ENCODE measurements at places on chromosomes 12 and 14.

- no peak for ATAC-seq
Measured at GRCh38 chr12:22635812-22636211, 10.8 kb downstream of the ETNK1 start.

- no peak for ATAC-seq
Measured at GRCh38 chr14:51240804-51241380, 845 bp downstream of the TMX1 start.

DNA sequence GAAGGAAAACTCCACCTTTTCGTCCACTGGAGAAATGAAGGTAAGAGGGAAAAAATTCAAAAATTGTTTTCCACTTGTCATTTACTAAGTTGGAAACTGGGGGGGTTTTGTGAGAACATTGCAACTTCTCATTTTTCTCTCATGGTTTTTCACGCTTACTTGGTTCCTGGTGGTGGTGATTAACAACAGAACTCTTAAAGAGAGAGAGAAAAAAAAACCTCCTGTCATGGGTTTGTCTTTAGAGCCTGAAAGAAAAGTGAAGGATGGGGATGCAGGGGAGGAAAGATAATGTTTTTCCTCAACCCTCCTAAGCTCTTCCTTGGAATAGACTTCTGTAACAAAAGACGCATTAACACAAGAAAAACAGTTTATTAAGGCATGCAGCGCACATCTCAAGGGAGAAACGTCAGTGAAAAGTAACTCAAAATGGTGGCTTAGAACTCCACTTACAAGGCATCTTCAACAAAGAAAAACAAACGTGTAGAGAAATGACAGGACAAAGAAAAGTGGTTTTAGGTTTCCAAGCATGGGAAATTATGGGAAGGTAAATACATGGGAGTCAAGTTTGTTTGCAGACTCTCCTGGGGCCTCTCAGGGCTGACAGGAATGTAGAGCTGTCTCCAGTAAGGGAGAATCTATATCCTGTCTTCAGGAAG lies 81.9 kb upstream of the ATF7IP start:
- no peak for ATAC-seq

- ATAC-seq: no peak
Measured at GRCh38 chr12:131056626-131057025, 102.9 kb downstream of the ADGRD1 start.

- no peak for ATAC-seq
Measured at GRCh38 chr12:65885312-65885711, 61.0 kb downstream of the HMGA2 start.

- no peak for ATAC-seq
Measured at GRCh38 chr12:1666685-1667162, 24.1 kb upstream of the ADIPOR2 start.

GRCh38 chr14:76995279-76996035 lies 33.1 kb downstream of the IRF2BPL start:
- ATAC-seq: peak; percentile 66

GRCh38 chr14:33039311-33039710 lies 100.6 kb downstream of the NPAS3 start:
- ATAC-seq: no peak

DNA sequence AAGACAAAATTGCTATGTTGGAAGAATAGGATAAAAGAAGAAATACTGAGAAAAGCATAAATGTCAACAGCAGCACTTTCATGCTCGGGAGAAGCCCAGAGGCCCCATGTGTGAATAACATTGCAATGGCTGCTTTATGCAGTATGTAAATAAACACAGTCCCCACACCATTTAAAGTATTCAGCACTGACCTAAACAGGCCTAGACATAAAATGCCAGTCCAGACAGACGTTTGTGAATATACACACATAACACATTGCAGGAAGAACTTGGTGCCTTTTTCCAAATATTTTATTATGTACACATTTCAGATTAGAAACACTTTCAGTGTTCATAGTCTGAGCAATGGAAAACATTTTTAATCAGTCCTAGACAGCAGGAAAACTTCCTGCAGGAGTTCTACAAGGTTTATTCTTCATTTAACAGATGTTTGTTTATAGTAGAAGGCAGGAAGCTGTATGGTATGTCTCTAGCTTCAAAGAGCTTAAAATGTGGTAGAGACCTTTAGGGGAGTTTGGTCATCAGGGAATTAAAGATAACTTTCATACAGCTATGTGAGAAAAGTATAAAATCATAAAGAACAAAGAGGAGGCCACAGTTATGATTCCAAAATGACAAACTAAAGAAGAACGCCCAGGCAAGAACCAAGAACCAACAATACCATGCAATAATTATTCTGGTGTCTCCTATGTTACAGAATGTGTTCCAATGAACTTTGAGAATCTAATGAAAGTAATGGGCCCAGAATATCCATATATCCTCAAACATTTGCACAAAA lies 30.6 kb upstream of the SLC38A2 start:
- ATAC-seq: no peak

GRCh38 chr14:93171376-93171775 lies 13.3 kb downstream of the MOAP1 start:
- no peak for ATAC-seq

DNA sequence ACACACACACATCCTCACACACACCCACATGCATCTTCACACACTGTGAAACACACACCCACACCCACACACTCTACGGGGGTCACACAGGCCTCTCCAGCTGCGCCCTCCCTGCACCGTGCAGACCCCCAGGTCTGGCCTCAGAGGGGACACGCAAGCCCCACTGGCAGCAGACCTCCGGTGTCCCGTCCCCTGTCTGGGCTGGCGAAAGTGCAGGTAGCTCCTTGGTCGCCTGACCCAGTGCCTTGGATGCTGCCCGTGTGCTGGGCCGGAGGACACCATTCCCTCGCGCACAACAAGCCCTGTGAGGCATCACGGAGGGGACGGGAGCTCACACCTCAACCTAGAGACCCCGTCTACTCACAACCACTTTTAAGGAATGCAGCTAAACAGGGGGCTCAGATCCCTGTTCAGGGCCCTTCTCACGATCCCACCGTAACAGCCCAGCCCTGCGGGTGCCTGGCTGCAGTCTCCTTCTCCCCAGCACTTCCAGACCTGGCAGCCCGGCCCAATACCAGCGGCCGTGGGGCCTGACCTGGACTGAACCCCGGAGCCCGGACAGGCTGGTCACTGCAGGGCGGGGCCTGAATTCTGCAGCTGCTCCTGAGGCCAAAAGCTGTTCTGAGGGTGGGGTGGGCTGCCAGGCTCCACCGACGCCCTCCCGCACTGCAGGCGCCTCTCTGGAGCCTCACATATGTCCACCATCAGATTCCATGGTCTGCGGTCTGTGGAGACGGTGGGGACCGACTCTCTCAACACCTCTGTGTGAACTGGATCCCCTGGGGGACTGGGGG lies 42.1 kb upstream of the FZD10 start:
- no peak for ATAC-seq

DNA sequence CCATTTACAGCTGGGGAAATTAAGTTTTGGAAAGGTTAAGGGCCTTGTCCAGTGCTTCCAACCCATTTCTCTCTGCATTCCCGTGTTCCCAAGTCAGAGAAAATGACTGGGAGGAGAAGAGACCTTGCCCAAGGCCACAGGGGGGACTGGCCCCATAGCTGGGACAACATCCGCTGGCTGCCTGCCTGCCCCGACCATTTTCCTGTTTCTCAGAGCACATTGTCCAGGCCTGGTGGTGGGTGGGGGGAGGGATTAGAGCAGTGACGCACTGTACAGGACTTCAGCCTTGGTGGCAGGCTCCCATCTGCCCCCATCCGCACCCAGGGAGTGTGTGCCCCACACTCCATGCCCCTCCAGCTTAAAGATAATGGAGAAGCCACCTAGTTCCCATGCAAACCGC lies 27.7 kb downstream of the DIO3 start:
- no peak for ATAC-seq

DNA sequence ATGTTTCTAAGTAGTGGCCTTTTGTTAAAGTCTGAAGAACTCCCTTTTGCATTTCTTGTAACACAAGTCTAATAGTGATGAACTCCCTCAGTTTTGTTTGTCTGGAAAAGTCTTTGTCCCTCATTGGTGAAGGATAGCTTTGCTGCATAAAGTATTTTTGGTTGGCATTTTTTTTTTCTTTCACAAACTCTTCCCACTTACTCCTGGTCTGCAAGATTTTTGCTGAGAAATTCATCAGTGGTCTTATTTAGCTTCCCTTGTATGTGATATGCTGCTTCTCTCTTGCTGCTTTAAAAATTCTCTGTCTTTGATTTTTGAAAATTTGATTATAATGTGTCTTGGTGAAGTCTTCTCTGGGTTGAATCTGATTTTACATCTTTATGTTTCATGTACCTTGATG lies 22.7 kb downstream of the TRMT5 start:
- ATAC-seq: no peak

GRCh38 chr14:68364792-68365192 lies 428.1 kb downstream of the ZFP36L1 start:
- no peak for ATAC-seq

DNA sequence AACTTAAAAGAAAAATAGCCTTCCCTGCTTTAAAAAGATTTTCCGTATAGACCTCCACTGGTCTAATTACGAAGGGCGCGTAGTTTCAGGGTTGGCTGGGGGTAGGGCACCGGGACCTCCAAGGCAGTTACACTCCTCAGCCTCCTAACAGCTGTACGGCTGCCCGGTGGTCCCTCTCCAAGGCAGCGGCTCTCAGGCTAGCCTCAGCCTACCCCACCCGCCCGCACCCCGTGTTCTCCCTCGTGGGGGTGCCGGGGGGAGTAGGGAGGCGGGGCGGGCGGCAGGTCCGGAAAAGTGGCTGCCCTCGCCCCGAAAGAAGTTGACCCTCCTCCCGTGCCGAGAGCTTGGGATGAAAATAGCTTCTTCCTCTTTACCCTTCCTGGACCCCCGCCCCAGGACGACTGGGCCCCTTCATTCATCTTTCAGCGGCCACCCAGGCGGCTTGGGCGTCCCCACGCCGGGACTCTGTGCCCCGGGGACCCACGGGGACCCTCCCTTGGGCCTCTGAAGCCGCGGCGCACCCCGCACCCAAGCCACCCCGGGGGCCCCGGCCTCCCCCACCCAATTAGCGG lies 991 bp upstream of the RCOR1 start:
- ATAC-seq: no peak

- no peak for ATAC-seq
Measured at GRCh38 chr12:774051-774614, 21.8 kb downstream of the WNK1 start.

- no peak for ATAC-seq
Measured at GRCh38 chr12:66726556-66726955, 47.7 kb upstream of the GRIP1 start.

DNA sequence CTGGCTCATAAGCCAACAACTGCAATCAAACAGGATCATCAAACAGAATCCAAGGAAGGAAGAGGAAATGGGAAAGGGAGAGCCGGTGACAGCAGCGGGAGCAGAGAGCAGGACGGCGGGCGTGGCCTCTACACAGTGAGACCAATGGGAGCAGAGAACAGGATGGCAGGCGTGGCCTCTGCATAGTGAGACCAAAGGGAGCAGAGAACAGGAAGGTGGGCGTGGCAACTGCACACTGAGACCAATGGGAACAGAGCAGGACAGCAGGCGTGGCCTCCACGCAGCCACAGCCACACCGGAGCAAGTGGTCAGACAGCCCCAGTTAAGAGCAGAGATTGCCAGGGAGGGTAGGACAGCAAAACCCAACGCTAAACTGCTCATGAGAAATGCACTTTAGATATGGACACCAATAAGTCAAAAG lies 16.4 kb downstream of the LRCOL1 start:
- ATAC-seq: peak; percentile 88

DNA sequence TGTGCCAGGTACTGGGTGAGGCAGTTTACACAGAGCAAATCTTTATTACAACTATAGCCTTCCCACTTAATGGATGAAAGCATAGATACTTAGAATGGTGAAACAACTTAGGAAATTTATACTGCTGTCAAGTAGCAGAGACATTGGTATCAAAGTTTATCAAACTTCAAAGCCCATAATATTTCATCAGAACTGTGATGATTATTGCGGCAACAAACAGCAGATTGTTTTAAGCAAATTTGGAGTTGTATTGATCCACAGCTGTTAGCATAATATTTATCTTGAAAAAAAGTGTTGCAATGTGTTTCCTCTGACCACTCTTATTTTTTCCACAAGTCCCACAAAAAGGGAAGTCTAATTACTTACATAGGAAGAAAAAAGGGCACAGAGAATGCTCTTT lies 2.0 kb upstream of the SLCO1B3 start:
- ATAC-seq: no peak

GRCh38 chr14:66857867-66858266 lies 331.4 kb upstream of the GARIN2 start:
- ATAC-seq: no peak

GRCh38 chr14:103393676-103394626 lies 8.7 kb downstream of the MARK3 start:
- ATAC-seq: no peak

GRCh38 chr12:90061809-90062208 lies 353.2 kb upstream of the ATP2B1 start:
- ATAC-seq: no peak

DNA sequence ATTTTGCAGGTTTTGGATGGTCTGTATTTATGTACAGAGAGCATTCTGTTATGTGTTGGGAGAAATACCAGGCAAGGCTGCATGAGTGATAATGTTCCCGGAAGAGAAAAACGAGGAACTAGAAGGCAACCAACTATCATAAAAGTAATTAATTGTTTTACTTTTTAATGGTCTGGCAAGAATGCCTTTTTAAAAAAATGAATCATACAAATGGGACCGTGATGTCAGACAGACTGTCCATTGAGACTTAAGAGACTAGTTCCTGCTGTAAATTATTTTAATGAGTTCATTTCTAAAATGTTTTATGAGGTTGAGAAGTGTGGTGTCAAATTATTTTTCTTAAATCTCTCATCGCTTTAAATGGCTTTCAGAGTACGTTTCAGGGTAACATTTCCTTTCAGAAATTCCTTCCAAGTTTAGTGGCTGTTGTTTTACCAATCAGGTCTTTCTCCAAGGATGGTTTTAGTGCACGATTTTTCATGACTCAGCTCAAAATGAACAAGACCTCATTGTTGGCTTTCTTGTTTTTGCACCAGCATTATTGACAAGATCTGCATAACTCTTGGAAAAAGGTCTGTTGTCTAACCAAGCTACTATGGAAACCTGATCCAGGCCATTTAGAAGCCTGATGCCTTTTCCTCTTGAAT lies 86.1 kb upstream of the ARHGAP5 start:
- ATAC-seq: no peak

GRCh38 chr14:61419201-61419600 lies 97.8 kb downstream of the PRKCH start:
- no peak for ATAC-seq

DNA sequence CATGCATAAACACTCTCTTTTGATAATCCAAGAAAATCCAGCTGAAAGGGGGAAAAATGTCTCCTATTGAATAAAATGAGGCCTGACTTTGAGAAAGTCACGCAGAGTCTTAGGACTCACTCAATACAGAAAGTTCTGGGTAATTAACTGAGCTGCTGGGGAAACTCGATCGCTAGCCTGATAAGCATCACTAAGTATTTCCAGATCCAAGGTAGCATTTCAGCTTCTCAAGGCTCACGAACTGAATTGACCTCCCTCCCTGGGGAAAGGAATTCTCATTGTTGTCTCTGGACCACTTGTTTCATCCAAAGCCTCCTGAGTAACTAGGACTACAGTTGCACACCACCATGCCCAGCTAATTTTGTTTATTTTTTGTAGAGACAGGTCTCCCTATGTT lies 13.8 kb upstream of the ANAPC5 start:
- no peak for ATAC-seq
